ENCODE measurements at places on chromosomes 7 and 10.
A peak's percentile ranks its signal among the peaks of the same experiment; 100 is the strongest.

DNA sequence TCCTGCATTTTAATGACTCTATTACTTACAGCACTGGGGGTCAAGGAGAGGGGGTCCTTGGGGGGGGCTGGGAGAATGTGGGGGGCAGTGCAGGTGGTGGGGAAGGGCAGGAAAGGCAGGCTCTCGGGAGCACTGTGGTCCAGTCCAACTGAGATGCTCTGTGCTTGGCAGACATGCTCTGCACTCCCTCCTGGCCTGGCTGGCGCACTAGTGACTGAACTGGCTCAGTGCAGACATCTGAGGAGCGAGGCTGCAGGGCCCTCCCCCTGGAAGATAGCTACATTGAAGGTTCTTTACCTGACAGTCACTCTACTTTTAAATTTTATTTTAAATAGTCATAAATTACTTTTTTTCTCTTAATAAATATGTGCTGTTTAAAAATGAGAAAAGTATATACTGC lies 105.7 kb downstream of the NEURL1 start:
- DNase-seq = no peak

DNA sequence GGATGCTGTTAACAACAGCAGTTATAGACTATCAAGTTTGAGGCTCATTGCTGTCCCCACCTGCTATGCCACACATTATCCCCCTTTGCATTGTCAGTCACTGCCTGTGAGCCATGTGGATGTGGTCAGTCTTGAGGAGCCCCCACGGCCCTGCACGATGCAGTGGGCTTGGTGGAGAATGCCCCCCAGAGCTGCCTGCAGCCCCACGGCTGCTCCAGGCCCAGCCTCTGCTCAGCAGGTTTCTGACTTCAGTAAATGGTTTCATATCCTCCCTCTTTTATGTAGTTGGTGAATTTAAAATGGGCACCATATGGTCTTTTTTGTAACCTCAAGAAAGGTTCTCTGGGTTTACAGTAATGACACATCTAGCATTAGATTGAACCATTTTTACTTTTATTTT lies 164.1 kb downstream of the EBF3 start:
- DNase-seq = no peak

GRCh38 chr7:75979759-75980429 lies 14.5 kb downstream of the TMEM120A start:
- no peak for DNase-seq

DNA sequence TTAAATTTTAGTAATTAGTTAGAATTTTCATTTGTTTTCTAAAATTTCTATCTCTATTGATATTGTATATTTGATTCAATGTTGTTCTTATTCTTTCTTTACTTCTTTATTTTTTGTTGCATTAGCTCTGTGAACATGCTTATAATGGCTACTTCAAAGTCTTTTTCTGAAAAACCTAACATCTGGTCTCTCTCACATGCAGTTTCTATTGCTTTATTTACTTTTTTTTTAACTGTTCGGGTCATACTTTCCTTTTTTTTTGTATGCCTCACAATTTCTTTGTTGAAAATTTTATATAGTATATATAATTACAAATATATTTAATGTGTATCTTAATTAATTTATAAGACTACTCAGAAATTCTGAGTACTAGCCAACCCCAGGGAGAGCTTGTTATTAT lies 52.1 kb upstream of the PLXDC2 start:
- DNase-seq = no peak

DNA sequence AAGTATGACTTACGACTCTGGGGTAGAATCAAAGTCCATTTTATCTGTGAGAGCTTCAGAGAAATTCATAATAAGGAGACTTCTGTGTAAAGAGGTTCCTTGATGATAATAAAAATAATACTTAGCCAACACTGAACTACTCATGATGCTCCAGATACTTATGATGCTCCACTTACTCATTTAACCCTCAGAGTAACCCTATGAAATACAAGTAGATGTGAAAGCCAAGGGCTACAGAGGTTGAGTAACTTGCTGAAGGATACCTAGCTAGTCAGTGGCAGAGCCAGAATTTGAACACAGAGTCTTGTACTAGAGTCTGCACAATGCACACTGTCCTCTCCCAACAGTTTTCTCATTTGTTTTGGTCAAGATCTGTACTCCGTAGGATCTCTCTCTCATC lies 89.5 kb downstream of the HECW1 start:
- DNase-seq = peak; percentile 25

DNA sequence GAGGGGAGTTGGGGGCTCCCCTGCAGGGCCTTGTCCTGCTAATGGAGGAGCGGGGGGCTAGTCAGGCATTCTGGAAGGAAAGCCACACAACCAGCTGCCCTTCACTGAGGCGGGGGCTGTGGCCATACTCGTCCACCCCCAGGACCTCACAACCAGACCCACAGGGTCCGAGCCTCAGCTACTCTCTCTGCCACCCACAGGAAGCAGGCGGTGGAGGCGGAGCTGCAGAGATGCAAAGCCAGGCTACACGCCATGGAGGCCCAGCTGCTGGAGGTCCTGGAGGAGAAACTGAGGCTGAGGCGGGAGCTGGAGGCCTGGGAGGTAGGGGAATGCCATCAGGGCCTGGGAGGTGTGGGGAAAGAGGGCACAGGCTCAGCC lies 3.1 kb downstream of the ABHD11 start:
- DNase-seq = no peak

DNA sequence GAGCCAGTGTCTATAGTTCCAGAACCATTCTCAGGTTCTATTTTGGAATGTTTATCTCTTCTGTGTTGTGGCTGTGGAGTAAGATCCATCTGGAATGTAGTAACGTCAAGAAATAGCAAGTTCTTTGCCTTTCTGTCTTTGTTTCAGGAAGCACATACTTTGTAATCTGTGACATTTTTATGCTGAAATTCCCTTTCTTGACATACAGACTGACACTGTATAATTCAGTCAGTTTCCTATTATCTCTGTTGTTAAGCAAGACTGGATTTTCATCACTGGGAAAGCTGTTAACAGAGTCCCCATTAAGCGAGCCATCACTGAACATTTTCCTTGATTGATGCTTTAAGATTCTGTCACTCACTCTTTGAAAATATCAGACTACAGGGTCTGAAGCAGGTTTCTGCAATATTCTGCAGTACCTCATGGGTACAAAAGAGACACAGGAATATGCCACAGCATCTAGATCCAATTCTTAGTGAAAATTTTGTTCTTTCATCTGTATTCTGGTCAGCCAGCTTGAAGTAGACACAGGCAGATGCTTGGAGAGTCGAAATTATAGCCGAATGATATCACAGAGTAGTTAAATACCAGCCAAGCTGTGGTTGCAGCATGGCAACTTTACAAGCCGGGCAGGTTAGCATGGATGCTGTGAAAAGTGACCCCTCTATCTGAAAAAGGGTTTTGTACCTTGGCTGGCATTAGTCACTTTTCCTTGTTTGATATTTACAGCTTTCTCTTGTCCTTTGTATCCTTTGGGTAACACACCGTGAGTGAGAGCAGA lies 62.6 kb downstream of the CACNB2 start:
- DNase-seq = no peak

DNA sequence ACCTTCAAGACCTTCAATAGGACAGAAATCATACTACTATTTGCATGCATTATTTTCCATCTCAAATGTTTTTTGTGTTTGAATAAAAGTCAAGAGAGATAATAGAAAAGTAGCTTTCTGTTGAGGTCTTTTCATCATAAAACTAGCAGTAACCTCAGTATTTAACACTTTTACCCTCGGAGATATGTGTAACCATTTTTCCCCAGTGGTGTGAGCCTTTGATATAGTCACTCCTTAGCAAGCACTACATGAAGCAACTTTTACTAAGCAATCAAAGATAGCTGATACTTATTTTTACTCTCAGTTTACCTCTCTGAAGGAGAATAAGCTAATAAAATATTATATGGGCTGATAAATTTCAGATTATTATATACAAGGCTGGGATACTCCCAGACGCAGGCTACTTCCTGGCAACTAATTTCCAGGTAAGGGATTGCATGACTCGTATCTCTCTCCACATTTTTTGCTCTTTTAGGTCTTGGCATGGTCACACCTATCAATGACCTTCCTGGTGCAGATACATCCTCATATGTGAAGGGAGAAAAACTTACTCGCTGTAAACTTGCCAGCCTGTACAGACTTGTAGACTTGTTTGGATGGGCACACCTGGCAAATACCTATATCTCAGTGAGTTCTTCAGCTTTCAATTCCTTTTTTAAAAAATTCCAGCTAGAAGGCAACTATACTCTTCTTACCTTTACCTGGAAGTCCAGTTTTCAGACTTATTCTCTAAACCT lies 91.5 kb upstream of the MXI1 start:
- no peak for DNase-seq

GRCh38 chr10:126397640-126398382 lies 9.5 kb upstream of the ADAM12 start:
- peak; percentile 97 for DNase-seq

- DNase-seq = no peak
These were observed 503.8 kb downstream of the TCERG1L start for GRCh38 chr10:130807721-130808120.

DNA sequence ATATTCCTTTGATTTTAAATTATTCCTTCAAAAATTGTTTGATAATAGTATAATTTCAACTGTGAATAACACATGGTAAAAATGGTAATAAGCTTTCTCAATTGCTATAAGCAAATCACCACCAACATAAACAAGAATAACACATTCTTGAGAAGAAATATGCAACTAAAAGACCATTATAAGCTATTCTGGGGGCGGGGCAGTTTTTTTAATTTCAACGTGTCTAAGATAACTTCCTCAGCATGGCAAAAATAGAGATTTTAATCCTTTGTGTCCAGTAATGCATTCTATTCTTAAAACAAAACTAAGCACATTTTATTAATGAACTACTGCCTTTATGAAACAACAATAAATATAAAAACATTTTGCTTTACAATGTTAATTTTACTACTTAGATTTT lies 1.5 kb downstream of the DNAJC12 start:
- no peak for DNase-seq

- no peak for DNase-seq
These were observed 354.7 kb downstream of the PHTF2 start for GRCh38 chr7:78153285-78153684.

- DNase-seq = no peak
These were observed 100.9 kb downstream of the FOXL3 start for GRCh38 chr7:390761-391410.

DNA sequence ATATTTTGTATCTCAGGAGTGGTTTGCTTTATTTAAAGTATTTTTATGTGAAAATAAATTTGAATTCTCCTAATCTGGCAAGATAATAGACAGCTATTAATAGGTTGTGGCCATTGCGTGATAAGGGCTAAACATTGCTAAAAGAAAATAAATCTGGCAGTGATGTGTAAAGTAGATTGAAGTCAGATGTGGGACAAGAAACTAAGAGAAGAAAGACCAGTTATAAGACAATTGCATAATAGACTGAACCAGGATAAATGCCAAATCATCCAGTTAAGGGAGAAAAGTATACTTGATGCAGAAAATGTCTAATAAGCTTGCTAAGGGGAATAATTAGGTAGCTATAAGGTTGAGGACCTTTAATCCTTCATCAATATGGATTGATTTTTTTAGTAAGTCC lies 197.5 kb upstream of the CSTF2T start:
- DNase-seq = peak; percentile 87

- DNase-seq = no peak
These were observed 31.0 kb downstream of the AHR start for GRCh38 chr7:17329440-17329839.

GRCh38 chr7:102896585-102896984 lies 16.2 kb upstream of the LRRC17 start:
- no peak for DNase-seq

DNA sequence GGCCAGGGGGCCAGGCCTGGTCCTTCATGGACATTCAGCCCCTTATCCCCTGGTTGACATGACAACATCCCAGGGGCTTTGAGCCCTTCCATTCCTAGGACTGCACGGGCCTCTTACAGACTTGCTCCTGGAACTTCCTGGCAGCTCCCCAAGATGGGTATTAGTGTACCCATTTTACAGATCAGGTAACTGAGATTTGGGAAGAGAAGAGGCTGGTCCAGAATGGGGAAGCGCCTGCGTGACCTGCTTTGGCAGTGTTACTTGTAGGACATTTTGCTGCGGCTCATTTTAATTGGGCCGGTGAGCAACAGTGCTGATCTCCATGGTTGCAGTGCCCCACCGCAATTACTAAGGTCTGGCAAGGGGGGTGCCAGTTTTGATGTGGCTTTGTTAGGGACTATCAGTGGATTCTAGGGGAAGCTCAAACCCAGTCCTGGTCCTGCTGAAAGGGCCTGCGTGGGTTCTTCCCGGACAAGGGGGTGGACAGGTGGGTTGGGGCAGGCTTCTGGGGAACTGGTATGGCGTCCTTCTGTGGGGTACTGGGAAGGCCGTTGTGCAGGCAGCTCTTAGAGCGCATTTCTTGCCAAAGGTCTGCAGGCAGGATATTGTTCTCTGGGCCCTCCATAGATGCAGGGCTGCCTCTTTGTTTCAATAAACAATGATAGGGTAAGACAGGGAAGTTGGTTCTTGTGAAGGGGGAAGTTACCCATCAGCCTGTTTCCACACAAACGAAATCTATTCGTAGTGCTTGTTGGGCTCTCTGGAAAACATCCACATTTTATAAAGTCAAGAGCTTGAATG lies 137.6 kb downstream of the RGS10 start:
- no peak for DNase-seq

DNA sequence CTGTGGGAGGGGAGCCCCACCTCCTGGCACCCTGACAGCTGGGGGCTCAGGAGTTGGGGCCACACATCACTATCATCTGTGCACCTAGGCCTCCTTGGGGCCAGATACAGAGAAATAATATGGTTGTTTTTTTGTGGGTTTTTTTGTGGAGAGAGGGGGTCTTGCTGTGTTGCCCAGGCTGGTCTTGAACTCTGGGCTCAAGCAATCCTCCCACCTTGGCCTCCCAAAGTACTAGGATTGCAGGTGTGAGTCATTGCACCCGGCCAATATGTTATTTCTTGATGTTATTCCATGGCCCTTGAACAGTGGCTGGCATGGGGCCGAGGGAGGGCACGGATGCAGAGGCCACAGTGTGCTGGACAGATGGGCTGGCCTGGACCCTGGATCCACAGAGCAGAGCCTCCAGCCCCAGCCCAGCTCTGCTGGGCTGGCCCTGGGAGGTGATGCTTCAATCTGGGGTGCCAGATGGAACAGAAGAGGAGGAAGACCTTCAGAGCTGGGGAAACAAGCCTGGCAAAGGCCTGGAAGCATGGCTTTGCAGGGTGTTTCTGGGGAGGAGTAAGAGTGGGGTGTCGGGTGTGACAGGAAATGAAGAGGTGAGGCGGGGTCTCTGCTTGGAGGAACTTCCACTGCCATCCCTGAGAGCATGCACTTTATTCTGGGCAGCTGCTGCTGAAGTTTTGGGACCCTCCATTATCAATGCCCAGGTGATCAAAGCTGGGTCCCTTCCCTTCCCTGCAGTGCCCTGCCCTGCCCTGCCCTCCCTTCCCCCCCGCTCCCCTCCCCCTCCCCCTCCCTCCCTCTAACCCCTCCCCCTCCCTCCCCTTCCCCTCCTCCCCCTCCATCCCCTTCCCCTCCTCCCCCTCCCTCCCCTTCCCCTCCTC lies 3.7 kb upstream of the FZD9 start:
- DNase-seq = no peak

- DNase-seq = no peak
These were observed 1165.0 kb downstream of the NXPH1 start for GRCh38 chr7:9598411-9598810.

DNA sequence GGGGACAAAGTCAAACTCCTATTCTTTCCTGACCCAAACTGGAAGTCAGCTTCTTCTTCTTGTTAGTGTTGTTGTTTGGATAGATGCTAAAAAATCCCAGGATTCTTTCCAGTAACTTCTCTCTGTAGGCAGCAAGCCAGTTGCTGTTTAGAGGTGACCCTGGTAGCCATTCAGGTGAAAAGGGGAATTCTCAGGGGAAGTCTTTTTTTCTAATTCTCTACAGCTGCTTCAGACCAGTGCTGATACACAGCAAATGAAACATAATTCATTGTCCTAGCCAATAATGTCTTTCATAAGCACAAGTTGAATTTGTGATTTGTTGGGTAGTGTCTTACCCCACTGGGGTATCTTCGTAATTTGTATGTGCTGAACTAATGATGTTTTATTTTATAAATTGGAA lies 357.3 kb downstream of the BBS9 start:
- no peak for DNase-seq
